ENCODE measurements at places on chromosomes 7 and 10.
A peak's percentile ranks its signal among the peaks of the same experiment; 100 is the strongest.

DNA sequence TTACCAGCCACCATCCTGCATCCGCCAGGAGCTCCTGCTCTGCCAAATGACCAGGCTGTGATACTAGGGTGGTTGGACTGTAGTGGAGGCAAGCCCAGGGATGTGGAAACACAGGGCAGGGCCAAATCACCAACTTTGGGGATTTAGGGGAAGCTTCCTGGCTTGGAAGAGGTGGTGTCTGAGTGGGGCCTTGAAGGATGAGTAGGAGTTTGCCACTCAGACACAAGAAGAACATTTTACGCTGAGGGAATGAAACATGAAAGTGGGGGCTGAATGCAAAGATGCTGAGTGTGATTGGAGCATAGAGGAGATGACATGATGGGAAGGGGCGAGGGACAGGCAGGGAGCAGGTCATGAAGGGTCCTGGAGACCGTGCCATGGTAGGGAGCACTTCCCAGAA, 329.5 kb downstream of the RPS24 start:
- DNase-seq: no peak

DNA sequence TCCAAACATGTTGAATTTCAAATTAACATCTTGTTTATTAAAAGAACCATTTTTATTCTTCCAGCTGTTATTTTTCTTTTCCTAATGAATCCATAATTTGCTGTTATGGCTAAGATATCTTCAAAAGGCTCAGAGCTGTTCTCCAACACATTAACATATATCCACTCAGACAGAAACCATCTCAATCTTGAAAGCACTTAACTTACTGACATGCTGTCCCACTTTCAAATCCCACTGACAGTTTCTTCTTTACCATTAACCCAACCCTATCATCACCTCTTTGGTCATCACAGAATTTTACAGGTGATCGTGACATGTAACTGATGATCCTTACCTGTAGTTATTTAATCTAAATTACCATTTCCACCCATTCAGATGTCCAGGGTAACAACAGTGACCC, 75.5 kb upstream of the AFAP1L2 start:
- DNase-seq: no peak

- no peak for DNase-seq
These were observed 5.4 kb downstream of the PRF1 start for GRCh38 chr10:70596860-70597809.

DNA sequence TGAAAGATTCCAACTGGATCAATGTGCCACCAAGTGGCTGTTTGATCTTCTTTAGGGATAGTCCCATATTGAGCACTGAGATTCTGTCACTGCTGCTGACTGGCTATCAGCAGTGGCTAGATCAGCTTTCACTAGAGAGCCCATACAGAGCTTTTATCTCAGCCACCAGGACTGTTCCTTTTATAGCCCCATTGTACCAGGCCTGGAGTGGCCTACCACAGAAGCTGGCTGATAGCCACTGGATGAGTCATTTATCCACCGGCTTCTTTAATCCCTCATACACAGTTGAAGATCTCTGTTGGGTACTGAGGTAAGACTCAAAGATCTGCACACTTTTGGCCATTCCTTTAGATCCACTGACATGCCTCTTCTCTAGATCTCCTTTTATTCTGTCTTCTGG, 1101.1 kb downstream of the SORCS3 start:
- no peak for DNase-seq

- no peak for DNase-seq
These were observed 75.0 kb downstream of the EEPD1 start for GRCh38 chr7:36228039-36228438.

GRCh38 chr7:129225206-129225930, 538 bp downstream of the AHCYL2 start:
- DNase-seq: peak; percentile 57

- DNase-seq: no peak
These were observed 48.2 kb downstream of the SMURF1 start for GRCh38 chr7:99095698-99096097.

GRCh38 chr7:69062020-69062765, 536.1 kb upstream of the AUTS2 start:
- DNase-seq: no peak

GRCh38 chr10:110681023-110681681, 37.0 kb downstream of the RBM20 start:
- DNase-seq: no peak

DNA sequence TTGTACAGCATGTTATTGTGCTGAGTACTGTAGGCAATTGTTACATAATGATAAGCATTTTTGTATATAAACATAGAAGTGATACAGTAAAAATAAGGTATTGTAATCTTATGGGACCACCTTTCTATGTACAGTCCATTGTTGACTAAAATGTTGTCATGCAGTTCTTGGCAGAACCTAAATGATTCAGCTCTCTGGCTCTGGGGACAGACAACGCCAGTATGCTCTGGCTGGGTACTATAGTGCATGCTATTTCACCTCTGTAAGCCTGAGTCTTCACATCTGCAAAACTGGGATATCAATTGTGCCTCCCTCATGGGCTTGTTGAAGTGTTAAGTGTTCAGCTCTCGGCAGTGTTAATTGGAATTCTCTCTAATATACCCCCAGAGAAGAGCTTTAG, 674.3 kb downstream of the INHBA start:
- DNase-seq: no peak
